ENCODE measurements at places on chromosomes 6 and 20.

- no peak for DNase-seq
Measured at GRCh38 chr6:4010048-4010447, 68.9 kb downstream of the FAM217A start.

DNA sequence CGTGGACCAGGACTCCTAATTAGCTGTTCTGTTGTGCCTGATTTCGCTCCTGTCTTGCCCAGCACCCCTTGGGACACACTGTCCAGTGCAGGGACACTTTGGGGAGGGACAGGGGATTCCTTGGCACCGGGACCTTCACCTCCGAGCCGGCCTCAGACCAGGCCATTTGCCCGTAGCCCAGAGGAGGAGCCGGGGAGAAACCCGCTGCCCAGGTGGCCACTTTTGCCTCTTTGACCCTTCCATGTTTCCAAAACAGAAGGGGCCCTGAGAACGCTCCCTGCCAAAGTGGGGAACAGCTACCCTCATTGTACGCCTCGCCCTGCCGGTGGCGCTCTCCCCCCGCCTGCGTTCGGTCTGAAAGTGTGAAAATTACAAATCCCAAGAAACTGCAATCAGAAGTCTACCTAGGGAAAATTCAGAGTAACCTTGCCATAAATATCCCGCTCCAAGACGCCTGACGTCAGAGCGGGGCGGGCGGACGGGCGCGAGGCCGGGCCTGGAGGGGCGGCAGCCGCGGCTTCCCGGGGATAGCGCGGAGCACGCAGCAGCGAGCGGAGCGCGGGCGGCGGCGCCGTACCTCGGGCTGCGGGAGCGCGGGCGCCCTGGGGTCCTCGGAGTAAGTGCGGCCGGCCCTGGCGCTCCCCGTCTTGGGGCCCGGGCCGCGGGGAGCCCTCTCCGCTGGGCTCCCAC lies at the start of gene DAAM2:
TSS of gene DAAM2 (plus strand) at position 527 of the 690 bp plus-strand sequence. CDS start 63,927 bp downstream, outside the sequence.
- no peak for DNase-seq

DNA sequence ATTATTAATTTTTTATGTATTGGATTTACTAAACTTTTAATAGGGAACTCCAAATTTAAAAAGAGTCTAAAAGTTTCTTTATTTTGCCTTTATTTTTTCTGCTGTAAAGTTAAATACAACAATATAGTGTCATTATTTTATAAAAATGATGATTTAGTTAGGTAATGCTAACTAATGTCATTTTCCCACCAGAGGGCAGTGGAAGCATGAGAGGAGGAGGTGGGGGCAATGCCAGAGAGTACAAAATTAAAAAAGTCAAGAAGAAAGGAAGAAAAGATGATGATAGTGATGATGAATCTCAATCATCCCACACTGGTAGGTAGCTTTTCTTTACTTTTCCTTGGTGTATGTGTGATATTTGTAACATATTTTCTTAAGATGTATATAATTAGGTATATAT lies 20.2 kb upstream of the FHL5 start:
- DNase-seq, result no peak

- DNase-seq, result peak; percentile 53
Measured at GRCh38 chr20:47502271-47503239, 868 bp downstream of the NCOA3 start.

GRCh38 chr6:158164579-158165170 lies 3.4 kb downstream of the SERAC1 start:
- DNase-seq, result no peak

DNA sequence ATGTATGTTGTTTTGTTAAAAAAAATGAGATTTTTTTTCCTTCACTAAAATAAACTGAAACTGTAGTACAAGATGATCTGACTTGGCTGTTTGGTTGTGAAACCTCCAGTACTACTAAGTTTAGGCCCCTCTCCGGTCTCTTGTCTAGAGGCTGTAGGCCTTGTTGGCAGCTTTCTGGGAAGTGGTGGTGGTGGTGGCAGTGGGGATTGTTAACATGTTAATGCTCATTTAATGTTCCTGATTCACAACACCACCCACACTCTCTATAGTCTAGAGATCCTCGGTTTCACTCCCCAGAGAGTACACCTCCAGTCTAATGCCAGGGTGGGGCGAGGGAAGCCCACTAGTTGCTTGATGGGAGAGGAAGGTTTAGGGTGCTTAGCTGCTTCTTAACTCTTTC lies 24.1 kb downstream of the STK4 start:
- DNase-seq, result no peak

- DNase-seq, result peak; percentile 47
Measured at GRCh38 chr6:156976216-156977127, 199.3 kb downstream of the ARID1B start.

GRCh38 chr6:66965227-66965626 lies 1258.2 kb upstream of the EYS start:
- no peak for DNase-seq

GRCh38 chr6:41658636-41659035 lies 20.4 kb downstream of the MDFI start:
- no peak for DNase-seq

DNA sequence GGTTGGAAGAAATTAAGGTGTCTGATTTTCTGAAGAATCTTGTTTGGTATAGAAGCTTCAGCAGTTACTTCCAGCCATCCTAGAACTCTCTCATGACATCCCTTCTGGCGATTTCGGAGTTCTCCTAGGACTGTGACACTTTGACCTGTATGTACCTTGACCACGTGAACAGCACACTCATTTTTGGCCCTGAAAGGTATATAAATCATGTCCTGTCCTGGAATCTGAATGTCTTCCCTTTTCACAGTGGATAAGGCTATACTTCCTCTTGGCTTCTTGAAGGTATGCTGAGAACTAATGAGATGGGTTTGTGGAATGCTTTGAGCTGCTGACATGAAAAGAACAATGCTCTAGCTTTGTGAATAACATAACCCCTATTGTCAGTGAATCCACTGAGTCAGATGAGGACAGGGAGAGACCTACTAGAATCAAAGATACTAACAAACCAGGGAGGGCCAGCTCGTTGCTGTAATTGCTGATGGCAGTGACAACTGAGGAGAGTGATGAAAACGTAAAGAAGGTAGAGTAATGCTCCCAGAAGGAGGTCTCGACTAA lies 6.0 kb upstream of the ZDHHC14 start:
- DNase-seq, result no peak

GRCh38 chr20:4067600-4068261 lies 52.4 kb upstream of the RNF24 start:
- peak; percentile 92 for DNase-seq

DNA sequence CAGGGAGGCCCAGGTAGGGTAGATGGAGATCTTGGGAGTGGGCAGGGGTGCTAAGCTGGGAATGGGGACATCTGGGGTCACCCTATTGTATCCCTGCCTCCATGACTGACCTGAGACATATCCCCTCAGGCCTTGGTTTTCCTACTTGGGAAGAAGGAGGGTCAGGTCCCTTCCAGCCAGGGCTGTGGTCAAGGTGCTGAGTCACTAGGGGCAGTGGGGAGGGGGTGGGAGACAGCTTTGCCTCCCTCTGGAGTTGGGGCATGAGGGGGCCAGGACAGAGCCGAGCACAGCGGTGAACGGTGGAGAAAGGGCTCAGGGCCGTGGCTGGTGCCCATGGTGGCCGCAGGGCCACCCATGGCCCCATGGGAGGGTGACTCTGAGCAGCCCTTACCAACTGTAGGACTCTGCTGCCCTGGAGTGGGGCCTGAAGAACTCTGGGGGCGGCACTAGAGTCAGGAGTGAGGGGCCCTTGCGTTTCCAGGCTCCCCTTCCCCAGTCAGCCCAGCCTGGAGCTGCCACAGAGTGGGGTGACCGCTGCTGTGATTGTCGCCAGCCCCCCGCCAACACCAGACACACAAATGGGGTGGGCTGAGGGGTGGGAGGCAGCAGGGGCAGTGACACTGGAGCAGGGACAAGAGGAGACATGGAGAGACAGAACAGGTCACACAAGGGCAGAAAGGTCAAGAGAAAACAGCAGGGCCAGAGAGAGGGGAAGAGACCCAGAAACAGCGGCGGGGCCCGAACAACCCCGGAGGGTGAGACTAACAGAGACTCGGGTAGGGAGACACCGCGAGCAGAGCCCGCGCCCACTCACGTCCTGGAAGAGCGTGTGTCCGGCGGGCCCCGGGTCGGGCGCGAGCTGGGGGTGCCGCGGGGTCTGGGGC lies 576 bp downstream of the NECAB3 start:
- no peak for DNase-seq

DNA sequence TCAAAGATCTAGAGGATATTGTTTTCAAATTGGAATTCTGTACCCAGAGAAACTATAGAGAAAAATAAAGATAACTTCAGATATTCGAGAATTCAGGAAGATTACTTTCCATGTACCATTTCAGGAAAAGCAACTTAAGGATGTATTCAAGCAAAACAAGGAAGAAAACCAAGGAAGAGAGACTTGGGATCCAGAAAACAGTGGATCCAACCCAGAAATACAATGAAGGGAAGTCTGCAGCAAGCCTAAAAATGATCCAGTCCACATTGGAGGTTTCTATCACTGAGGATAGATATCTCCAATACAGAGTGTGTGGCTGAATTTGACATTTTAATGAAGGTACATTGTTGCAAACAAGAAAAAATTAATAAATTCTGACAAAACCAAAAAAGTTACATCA lies 201.0 kb downstream of the EYA2 start:
- DNase-seq, result no peak

DNA sequence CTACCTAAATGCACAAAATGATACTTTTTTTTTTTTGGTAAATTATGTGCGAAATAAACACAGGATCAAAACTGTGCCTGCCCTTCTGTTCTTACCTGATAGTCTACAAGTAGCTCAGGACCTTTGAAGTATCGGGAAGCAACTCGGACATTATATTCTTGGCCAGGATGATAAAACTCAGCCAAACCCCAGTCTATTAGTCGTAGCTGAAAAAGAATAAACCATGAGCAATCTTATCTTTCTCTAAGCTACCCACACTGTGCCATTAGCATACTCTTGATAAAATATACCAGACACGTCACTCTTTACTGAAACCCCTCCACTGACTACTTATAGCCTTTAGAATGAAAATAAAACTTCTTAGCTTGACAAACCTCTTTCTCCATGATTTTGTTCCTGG lies 29.8 kb upstream of the TBC1D20 start:
- DNase-seq, result no peak

- no peak for DNase-seq
Measured at GRCh38 chr20:44342248-44342647, 5.4 kb downstream of the R3HDML start.

DNA sequence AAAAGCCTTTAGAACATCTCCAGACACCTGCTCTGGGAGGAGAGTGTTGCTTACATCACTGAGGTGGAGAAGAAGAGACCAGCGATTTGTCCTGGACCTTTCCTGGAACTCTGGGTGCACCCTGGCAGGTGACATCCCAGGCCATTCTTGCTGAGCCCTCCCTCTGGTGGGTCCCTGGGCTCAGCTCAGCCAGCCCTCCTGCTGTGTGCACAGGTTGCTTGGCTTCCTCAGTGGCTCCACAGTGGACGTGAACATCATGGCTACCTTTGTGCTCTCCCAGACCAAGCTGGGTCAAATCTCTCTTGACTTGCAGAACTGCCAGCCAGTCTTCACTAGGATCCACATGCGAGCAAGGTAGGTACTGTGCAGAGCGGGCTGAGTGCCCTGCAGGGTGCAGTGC lies 19.9 kb upstream of the BPIFA2 start:
- DNase-seq, result no peak

DNA sequence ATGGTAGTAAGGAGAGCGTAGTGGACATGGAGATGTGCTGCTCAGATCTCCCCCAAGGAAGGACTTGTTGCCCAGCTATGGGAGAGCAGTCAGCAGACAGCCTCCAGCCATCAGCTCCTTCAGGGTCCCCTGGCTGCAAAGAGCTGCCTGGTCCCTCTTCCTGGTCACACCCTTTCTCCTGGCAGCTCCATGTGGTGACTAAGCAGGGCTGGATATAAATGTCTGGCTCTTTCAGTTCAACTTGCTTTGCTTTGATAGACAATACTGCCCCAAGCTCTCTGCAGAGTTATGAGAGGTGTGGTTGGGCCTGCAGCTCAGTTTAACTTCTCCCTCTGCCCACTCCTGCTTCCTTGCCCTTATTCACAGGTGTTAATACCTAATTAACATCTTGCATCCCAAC lies 64.1 kb upstream of the DDR1 start:
- peak; percentile 80 for DNase-seq

DNA sequence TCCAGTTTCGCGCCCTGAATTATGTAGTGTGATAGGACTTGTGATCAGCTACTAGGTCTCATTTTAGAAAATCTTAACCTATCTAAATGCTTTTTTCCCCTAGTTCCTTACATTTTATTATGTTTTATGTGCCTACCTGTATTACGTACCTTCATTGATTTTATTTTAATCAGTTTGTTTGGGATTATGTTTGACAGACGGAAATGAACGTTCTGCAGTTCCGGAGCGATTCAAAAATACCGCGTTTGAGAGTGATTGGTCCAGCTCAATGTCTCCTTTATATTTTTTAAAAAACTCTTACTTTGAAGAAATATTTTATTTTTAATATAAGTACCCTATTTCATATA lies 114.3 kb upstream of the BTN3A2 start:
- no peak for DNase-seq

DNA sequence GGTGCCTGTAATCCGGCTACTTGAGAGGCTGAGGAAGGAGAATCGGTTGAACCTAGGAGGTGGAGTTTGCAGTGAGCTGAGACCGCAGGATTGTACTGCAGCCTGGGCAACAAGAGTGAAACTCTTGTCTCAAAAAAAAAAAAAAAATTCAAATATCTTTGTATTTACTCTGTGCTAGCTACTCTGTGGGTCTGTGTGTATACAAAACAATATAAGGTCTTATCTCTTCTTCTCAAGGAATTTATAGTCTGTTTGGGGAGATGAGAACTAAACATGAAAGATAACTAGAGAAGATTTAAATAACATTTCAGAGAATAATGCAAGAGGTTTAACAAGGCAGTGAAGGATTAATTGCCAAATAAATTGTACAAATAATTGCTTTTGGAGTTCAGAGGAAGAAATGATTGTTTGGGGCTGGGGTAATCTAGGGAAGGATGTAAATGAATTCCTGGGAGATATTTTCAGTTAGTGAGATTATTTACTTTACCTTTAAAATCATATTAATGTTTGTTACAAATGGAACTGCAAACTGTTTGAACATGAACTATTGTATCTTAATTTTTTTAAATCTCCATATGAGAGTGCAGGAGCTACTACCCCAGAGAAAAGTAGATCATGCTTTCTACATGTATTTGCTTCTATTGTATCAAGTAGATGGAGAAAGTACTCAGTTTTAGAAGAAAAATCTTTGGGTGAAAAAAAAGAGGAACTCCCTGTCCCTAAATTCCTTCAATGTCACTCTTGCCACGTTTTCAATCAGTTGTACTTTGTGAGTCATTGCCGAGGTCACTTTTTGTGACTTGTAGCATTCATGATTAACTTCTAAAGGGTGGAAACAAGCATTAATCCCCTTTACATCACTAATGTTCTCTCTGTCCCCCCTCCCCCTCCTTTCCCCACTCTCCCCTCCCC lies 39.0 kb downstream of the NCOA3 start:
- DNase-seq, result peak; percentile 26

DNA sequence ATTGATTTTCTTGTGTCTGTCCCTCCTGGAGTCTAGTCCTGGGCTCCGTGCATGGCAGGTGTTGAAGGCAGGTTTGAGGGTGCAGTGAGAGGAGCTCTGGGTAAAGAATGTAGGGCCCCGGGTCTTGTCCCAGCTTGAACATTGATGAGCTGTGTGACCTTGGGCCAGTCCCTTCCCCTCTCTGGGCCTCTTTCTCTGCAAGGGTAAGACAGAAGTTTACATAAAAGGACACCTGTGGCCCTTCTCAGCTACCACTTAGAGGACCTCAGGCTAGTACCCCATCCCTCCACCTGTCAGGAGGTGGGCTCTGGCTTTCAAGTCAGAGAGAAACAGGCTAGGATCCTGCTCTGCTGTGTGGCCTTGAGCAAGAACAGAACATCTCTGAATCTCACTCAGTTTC lies 55.3 kb upstream of the CTNNBL1 start:
- no peak for DNase-seq

- no peak for DNase-seq
Measured at GRCh38 chr6:108742041-108742440, 106.2 kb upstream of the ARMC2 start.

GRCh38 chr6:133435065-133435728 lies 194.0 kb downstream of the EYA4 start:
- DNase-seq, result no peak

Data from HCEC 1CT (cell line).